CD4-positive, alpha-beta T cell (primary cell): ENCODE measurements at places on chromosomes 7 and 10.

DNA sequence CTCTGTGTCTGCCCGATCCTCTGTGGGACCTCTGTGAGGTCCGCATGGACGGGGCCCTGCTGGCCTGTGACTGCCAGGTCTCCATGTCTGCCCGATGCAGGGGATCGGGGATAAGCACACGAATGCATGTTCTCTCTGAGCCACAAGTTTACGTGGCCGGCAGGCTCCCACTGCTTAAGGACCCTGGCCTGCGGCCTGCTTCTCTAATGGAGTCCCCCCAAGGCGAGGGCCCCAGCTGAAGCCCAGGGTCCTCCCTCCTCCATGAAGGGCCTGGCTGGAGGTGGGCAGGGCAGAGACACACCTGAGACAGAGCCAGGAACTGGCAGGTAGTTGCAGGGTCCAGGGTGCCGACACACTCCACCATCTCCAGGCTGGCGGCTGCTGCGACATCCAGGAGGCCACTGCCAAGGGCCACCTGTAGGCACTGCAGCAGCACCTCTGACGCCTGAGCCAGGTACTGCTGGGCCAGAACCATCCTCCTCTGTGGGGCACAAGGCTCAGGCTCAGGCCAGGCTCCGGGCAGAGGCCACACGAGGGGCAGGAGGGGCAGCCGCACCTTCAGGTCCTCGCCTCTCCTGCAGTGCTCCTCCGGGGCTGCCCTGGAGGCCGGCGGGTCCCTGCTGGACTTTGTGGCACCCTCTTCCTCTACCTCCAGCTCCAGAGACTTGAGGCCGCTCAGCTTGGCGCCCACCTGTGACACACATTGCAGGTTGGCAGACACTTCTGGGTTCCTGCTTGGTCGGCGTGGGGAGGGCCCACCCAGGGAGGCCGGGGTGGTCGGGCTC, 60.9 kb upstream of the NKX6-2 start:
- no peak for DNase-seq

DNA sequence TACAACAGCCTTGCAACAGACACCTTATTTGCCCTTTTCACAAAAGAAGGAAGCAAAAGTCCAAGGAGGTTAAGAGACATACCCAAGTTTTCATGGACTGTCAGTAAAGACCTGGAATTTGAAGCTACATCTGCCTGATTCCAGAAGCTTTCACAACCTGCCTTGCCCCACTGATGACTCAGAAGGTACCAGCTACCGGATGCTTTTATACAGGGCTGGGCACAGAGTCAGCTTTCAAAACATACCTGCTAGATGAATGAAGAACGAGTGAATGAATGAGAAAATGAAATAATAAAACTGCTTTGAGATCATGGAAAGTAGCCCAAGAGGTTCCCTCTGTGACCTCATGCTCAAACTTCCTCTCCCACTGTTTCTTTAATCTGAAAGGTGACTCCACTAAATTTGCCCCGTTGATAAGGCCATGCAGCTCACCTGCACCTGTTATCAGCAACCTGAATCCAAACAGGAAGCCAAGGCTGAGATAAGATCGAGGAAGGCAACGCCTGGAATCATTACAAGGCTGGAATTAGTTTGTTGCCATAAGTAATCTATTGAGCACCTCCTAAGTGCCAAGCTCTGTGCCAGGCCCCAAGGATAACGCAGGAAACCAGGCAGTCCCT, 151.5 kb downstream of the WDR11 start:
- DNase-seq, result no peak

DNA sequence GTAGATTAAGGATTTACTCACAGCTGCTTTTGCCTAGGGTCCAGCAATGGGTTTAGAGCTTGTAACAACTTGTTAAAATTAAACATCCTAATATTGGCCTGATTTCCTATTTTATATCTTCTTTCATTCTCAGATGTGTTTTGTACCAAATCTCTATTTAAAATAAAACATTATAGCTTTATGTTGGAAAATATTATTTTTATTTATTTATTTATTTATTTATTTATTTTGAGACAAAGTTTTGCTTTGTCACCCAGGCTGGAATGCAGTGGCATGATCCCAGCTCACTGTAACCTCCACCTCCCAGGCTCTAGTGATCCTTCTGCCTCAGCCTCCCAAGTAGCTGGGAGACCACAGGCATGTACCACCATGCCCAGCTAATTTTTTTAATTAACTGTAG, 17.9 kb upstream of the PDSS1 start:
- DNase-seq, result no peak

- no peak for DNase-seq
Observed at GRCh38 chr7:138821912-138822311, 23.9 kb upstream of the ATP6V0A4 start.

DNA sequence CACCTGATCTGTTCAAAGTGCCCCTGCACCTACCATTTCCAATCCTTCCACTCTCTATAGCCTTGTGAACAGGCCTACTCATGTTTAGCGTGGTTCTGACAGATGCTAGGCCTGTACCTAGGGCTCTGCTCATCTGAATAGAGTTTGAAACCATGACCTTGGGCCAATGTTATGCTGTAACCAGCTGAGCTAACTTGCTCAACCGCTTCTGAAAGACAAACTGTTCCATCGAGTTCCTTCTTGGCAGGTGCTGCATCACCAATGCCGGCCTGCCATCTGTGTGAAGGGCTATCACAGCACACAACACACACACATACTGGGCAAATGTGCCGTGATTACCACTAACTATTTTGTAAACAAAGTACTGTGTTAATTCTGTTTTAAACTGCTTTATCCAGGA, 419.0 kb upstream of the GALNT17 start:
- DNase-seq, result no peak

DNA sequence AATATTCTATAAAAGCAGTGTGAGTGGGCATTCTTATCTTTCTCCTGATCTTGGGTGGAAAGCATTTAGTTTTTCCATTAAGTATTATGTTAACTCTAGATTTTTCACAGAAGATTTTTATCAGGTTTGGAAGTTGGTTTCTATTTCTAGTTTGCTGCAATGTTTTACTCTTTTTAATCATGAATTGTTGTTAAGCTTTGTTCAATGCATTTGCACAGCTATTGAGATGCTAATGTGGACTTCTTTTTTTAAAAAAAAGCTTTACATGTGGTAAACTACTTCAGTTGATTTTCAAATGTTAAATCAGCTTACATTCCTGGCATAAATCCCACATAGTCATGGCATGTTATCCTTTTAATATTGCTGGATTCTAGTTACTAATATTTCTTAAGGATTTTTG, 363.6 kb upstream of the NRP1 start:
- DNase-seq, result no peak

- no peak for DNase-seq
Observed at GRCh38 chr7:12623885-12624498, 53.5 kb downstream of the SCIN start.

GRCh38 chr10:80655898-80656297, 118.2 kb downstream of the SH2D4B start:
- no peak for DNase-seq

- DNase-seq, result no peak
Observed at GRCh38 chr10:123019264-123019663, 10.5 kb downstream of the ACADSB start.

DNA sequence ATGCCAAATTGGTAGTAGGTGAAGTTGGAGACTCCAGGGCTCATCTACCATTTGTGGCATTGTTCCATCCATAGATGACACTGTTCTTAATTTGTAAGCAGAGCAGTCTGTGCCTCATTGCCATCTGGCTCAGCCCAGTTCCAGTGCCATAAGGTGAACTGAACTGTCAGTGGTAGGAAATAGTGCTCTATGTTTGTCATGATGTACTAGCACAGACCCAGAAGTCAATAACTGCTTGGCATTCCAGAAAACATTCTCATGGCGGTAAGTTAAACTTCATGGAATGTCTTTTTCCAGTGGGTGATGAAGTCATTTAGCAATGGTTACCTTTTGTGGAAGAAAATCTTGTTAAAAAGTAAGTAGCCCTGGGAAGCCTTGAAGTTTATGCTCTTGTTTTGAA, 302.7 kb downstream of the SUGCT start:
- DNase-seq, result no peak

GRCh38 chr10:123759041-123759440, 92.9 kb downstream of the GPR26 start:
- no peak for DNase-seq

DNA sequence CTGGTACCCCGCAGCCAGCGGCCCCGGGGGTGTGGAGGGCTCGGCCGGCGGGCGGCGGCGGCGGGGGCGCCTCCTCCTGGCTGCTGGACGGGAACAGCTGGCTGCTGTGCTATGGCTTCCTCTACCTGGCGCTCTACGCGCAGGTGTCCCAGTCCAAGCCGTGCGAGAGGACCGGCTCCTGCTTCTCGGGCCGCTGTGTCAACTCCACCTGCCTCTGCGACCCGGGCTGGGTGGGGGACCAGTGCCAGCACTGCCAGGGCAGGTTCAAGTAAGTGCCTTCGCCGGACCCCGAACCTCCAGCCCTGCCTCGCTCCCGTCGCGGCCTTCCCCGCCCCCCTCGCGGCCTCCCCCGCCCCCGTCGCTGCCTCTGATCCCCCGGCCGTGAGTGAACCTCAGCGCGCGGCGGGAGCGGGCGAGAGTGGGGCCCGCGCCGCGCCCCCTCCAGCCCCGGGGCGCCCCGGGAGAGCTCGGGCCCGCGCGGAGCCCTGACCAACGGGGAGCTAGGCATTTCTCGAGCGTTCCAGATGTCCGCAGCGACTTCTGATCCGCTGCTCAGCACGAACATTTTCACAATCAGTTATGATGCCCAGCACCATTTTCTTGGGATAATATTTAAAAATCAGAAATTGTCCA, 727 bp downstream of the ATRNL1 start:
- no peak for DNase-seq

DNA sequence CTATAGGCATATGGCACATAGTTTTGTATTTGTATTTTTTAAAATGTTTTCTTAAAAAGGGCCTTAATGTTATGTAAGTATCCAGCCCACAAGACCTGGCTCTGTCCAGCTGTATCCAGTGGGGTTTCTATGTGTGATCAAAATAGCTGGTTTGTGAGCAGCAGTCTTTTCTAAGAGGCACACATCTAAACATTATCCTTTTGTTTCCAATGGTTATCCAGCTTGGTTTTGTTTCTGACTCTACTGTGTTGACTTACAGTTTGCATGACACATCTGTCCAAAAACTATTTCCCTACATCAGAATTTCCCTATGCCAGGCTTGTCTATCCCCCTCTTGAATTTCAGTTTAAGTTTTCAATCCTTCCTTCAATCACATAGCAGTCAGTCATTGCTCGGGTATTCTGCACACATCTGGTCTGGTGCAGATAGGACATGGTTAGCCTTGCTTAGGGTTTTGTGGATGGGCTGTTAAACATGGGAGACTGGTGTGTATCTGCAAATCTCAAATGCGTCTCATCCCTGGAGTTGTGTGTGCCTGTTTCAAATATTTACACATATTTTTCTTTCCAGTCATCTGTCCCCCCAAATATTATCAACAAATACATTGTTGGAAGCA, 104.2 kb downstream of the SAMD9 start:
- DNase-seq, result no peak

- no peak for DNase-seq
Observed at GRCh38 chr10:132130286-132131265, 56.2 kb upstream of the DPYSL4 start.

DNA sequence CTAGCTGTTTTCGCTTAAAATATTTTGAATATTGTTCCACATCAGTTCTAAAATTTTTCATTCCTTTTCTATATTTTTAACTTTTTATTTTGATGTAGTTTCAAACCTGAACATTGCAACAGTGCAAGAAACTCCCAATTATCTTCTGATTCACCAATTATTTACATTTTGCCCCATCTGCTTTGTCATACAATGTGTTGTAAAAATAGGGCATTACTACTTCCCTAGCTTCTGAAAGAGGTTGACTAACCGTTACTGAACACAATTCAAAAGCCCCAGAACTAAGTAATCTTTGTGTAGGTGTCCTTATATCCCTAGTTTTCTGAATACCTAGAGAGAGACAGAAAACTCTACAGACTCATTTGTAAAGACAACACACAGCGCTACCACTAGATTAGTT, 86.7 kb downstream of the AVL9 start:
- DNase-seq, result no peak
